ENCODE measurements at places on chromosomes 2 and 18.

- DNase-seq, result peak; percentile 54
Observed at GRCh38 chr2:174717273-174717672, 47.0 kb downstream of the CHRNA1 start.

- no peak for DNase-seq
Observed at GRCh38 chr2:144431392-144431783, 88.5 kb downstream of the ZEB2 start.

GRCh38 chr18:23257686-23258565, 122.6 kb downstream of the CABLES1 start:
- DNase-seq, result peak; percentile 26

- peak; percentile 97 for DNase-seq
Observed at GRCh38 chr2:86562922-86563649, at the start of gene CHMP3. TSS of gene CHMP3 (minus strand) at chr2:86563443. CDS start at chr2:86563348, 95 bp downstream.

- DNase-seq, result no peak
Observed at GRCh38 chr2:204550751-204551511, 5.7 kb downstream of the PARD3B start.

DNA sequence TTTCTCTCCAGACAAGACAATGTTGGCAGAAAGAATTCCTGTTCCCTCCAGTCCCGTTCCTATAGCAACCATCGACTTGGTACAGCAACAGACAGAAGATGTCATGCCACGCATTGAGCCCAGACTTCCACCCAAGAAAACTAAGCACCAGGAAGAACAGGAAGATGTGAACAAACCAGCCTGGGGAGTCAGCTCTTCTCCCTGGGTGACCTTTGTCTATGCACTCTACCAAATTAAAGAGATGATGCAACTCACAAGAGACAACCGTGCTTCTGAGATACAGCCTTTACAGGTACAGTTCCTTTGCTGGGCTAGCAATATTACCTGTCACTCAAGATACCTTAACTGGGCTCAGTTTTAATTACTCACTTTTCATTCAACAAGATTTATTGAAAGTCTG, 37.1 kb downstream of the NEMP2 start:
- DNase-seq, result no peak

DNA sequence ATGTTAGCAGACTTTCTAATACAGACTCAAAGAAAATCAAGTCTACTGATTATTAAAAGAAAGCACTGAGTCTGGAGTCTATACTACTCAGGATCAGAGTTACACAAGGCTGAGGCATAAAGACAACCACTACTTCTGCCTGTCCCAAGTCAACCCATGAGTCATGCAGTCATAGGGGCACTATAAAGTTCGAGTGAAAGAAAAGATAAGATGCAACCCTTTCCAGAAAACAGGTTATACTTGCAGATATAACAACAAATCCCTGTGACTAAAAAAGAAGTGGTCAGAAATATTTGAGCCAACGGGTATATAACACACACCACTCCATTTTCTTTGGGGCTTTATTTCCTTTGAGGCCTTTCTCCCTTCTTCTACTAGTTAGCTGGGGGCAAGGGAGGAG, 18.6 kb upstream of the SCRN3 start:
- DNase-seq, result no peak

DNA sequence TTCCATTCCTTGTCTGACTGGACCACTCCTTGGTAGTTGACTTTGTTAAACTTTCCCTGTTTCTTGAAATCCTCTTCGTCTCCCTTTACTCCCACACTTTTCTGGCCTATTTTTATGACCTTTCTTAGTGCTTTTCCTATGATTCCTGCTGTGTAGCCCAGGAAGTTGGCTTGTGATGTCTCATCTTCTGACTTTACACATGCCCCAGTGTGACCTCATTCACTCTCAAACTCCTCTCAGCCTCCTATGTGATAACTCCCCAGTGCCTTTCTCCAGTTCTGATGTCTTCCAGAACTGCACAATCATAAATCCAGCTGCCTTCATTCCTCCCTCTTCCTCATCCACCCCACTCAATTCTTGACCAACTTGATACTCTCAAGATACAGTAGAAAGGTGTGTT, 407.6 kb downstream of the TGIF1 start:
- no peak for DNase-seq

DNA sequence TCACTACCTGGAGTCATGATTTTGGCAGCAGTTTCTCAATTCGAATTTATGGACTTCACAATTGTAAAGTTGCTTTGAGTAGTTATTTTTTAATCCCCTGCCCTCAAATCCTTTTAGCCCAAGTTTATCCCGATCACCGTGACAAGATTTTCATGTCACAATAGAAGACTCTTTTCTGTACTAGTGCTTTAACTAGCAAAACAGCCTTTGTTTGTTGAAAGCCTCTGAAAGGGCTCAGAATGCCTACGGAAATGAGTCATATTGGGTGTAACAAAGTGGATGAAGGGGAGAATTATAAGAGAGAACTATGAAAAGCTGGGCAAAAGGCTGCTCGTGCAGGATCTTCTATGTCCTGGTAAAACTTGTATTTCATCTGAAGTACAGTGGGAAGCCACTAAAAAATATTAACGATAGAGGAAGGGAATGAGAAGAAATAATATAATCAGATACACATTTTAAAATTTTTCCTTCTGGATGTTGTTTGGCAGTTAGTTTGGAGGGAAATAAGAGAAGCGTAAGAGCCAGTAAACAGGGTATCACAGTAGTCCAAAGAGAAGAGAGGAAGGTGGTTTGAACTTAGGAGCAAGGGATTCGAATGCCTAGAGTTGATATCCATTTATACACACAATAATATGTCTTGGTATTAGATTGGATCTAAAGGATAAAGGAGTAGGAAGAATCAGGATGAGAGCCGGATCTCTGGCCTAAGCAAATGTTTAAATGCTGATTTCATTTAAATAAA, 114.9 kb downstream of the GALNT13 start:
- DNase-seq, result no peak

- DNase-seq, result no peak
Observed at GRCh38 chr2:149692961-149693396, 105.4 kb upstream of the MMADHC start.

- no peak for DNase-seq
Observed at GRCh38 chr18:2573408-2573807, 2.1 kb downstream of the NDC80 start.

- no peak for DNase-seq
Observed at GRCh38 chr2:216015722-216016464, 2.5 kb upstream of the MREG start.

DNA sequence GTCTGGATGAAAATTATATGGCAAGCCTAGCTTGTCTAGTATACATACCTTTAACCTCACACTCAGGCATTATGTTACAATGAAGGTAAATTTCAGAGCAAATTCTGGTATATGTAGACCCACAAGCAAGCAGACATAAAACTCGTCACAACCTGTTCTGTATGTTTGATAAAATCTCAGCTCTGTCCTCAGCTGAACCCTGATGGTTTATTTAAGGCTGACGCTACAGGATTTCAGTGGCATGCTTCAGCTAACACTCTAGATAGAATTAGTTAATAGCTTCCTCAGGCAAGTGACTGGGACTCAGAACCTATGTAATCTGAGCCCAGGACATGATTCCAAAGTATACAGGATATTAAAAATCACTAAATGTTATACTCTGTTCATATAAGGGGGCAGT, 68.2 kb upstream of the MC2R start:
- DNase-seq, result no peak

DNA sequence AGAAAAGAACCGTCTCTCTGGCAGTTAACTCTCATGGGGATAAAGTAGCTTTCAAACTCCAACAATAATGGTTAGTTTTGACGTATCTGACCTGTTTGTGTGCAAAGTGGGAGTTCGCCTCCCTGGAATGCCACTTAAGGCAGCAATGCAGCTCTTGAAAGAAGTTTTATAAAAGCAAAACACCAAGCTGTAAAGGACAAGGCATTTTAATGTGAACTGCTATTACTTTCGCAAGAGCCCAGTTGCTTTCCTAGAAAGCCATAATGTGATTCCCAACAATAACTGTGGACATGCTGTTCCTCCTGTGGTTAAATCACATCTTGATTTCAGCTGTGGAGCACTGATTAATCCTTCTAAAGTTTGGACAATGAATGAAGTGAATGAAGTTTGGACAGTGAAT, 303.7 kb downstream of the PTPRM start:
- DNase-seq, result no peak

DNA sequence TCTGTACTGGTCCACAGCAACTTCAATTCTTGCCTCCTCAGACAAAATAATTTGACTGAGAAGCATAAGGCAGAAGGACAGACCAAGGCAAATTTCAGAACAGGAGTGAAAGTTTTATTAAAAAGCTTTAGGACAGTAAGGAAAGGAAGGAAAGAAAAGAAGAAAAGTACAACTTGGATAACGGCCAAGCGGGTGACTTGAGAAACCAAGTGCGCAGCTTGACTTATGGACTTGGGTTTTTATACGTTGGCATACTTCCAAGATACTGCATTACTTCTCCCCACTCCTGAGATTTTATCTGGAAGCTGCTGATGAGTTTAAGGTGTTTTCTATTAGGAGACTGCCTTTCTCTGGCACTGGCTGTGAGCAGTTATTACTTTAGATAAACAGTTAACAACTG, 64.7 kb downstream of the CCDC178 start:
- DNase-seq, result no peak

DNA sequence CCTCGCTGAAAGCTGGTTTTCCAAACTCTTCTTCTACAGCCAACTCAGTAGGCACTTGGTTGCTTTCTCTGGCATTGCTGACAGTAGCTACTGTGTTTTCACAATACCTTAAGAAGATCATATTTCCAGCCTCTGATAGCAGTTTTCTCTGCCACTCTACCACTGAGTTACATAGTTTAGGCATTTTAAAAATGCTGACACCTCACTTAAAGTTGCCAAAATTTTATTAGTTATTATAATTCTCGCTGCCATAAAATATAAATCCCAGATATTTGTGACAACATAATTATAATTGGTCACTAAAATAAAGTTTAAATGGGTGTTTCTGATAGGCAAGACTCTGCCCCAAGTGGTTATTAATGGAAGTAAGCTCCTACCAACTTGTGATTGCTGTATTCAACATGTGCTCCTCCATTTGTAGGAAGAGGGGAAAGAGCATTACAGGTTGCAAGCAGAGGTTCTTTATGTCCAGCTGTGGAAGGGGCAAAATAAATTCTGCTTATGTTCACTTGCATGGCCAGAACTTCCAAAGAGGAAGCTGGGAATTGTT, 1202.8 kb downstream of the CNTNAP5 start:
- DNase-seq, result peak; percentile 17

GRCh38 chr2:30191107-30191506, 40.2 kb upstream of the LBH start:
- DNase-seq, result no peak

DNA sequence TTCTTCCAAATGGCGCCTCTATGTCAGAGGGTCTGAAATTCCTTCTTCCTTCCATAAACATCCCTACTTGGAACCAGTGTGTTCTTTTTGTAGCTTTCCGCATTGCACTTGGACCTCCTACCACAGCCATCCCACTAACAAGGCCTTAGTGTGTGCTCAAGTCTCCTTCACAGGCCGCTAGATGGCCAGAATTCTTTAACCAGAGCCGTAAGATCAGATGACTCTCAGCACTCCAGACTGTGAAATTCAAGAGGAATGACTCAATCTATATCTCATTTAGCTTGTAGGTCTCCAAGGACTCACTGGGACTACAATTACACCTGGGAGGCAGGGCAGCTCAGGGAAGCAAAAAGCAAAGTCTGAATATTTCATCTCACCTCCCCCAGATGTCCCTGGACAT, 298.9 kb downstream of the EIPR1 start:
- DNase-seq, result no peak

GRCh38 chr18:5510135-5510846, 33.5 kb downstream of the EPB41L3 start:
- DNase-seq, result no peak

GRCh38 chr2:85410584-85411404, 628 bp upstream of the CAPG start:
- DNase-seq, result no peak

DNA sequence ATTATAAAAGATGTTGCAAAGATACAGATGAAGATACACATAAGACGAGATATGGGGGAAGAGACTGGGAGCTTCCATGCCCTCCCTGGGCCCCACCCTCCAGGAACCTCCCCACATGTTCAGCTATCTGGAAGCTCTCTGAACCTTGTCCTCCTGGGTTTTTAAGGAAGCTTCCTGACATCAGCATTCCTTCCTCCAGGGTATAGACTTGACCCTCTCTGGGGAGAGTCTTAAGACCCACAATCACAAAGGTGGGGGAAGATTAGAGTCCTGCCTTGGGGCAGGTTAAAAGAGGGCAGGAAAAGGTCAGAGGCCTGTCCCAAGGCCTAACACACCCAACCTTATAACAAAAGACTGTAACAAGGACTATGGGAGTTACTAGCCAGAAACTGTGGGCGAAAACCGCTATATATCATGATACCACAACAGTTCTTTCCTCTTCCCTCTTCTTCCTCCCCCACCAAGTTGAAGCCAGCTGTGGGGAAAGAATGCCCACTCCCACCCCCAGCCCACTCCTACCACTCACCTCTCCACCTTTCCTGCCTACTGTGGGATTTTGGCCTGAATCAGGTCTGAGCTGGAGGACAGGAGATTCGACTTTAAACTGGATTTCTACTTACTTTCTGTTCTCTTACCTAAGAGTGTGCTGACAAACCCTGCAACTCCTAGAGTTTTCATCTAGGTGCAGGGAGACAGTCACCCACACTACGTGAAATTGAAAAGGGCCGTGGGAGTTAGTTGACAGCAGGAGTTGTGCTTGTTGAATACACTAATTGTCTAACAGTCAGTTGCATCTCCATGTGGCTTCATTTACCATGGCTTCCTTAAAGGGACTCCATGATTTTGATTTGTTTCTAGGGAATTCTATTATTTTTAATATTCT, 105.0 kb downstream of the LAMA3 start:
- DNase-seq, result no peak

DNA sequence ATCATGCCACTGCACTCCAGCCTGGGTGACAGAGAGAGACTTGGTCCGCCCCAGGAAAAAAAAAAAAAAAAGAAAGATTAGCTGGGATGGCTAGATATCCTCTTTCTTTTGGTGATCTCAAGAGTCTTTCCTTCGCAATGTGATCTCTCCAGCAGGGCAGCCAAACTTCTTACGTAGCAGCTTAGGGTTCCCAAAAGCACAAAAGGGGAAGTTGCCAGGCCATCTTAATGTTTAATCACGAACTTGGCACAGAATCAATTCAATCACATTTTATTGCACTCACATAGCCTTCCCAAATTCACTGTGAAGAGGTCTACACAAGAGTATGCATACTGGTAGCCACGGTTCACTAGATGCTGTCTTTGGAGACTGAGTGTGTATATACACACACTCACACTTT, 53.1 kb downstream of the VIL1 start:
- DNase-seq, result peak; percentile 49

GRCh38 chr18:570256-570655, 9.9 kb upstream of the CETN1 start:
- DNase-seq, result no peak

DNA sequence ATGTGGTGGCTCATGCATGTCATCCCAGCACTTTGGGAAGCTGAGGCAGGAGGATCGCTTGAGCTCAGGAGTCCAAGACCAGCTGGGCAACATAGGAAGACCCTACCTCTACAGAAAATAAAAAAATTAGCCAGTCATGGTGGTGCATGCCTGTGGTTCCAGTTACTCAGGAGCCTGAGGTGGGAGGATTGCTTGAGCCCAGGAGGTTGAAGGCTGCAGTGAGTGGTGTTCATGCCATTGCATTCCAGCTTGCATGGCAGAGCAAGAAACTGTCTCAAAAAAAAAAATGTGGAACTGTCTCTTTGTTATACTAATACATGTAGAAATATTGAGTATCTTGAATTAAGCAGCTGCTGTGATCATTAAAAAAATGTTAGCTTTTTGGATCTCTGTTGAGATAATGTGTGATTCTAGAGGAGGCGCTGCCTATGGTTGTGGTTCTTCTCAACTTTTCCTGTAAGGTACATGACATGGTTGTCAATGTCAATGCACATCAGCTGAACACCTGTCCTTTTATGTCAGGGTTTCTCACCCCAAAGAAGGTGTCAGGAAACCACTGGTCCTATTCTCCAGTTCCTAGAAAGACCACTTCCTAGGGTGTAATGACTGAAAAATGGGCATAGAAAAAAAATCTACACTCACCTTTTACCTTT, 34.7 kb upstream of the IL1RL1 start:
- DNase-seq, result no peak
